ENCODE measurements at places on chromosomes 1 and 21.
A peak's percentile ranks its signal among the peaks of the same experiment; 100 is the strongest.

- no peak for DNase-seq
These were observed 21.5 kb downstream of the BCL9 start for GRCh38 chr1:147562819-147563218.

DNA sequence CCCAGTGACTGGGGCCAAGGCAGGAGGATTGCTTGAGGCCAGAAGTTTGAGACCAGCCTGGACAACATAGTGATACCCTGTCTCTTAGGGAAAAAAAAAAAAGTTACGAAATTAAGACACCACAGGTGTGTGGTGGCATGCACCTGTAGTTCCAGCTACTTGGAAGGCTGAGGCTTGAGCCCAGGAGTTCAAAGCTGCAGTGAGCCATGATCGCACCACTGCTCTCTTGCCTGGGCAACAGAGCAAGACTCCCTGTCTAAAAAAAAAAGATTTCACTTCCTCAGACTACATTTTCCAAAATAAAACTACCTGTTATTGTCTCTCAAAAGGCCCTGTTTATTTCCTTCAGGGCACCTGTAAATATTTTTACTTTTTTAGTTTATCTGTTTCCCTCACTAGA is 4.7 kb upstream of the STK40 start:
- no peak for DNase-seq

GRCh38 chr1:1291023-1291528 is 10.8 kb downstream of the SCNN1D start:
- no peak for DNase-seq

GRCh38 chr1:110133436-110133835 is 16.9 kb upstream of the SLC6A17 start:
- no peak for DNase-seq

DNA sequence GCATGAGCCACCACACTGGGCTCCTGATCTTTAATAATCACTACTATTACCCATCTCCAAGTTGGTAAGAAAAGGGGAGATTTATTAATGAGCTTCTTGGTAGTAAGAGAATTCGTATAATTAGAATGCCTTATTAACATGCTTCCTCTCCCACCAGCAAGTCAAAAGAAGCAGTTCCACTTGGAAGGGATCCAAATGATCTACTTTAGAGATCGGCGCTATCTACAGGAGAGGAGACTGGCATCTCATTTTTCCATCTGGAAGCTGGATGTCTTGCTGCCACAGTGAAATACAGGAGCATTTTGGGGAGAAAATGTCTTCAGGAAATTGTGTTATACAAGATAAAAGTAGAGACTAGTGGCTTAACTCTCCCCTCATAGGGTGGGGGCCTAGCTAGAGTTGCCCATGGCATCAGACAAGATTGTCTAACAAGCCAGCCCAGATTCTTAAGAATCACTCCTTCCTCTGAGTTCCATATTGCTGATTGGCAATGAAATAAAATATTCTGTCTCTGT is 33.6 kb upstream of the CAMSAP2 start:
- no peak for DNase-seq

GRCh38 chr1:56626546-56626945 is 18.6 kb upstream of the PRKAA2 start:
- DNase-seq: no peak

DNA sequence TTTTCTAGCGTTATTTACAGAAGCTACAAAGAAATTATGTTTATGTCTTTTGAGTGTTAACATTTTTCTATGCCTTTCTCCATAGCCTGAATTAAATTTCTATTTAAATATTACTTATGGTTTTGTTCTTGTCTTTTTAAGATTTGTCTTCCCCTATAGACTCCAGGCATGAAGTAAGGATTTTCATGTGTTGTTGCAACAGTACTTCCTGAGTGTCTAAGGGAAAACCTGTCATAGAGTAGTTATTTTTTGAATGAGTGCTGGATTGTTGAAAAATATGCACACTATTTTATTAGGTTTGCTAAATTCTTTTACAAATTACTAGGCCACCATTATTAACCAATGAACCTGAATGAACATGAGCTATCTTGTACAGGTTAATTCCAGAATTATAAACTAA is 27.1 kb downstream of the SAMSN1 start:
- DNase-seq: no peak

DNA sequence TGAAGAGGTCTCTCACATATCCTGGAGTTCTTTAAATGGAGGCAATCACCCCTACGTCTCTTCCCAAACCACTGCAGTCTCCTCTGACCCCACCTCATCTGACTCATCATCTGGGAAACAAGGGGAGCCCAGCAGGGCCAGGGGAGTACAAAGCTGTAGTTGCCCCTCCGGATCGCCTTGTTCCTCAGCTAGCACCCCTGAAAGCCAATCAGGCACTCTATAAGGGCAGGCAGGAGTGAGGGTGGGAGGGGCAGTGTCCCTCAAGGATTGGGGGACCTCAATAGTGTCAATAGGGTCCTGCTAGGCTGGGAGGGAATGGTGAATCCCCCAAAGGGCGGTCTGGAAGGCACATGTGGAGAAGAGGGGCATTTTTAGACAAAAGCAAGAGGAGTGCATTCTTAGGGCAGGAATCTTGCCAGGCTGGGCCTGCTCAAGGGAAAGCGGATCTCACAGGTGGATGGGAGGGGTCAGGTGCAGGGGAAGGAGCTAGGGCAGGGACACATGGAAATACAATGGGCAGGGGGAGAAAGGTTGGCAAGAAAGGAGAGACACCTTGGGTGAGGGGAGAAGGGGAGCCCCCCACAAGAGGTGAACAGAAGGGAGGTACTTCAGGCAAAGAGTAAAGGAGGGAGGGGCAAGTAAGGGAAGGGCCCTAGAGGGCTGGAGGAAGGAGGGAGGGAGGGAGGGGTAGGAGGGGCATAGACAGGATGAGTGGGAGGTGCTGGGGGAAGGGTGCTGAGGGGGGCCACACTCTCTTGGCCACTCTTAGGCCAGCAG is 5.8 kb downstream of the SHISA4 start:
- DNase-seq: no peak

- DNase-seq: no peak
These were observed 4.6 kb downstream of the FCRLB start for GRCh38 chr1:161725908-161726472.

- DNase-seq: no peak
These were observed 202.8 kb downstream of the RYR2 start for GRCh38 chr1:237244778-237245177.

DNA sequence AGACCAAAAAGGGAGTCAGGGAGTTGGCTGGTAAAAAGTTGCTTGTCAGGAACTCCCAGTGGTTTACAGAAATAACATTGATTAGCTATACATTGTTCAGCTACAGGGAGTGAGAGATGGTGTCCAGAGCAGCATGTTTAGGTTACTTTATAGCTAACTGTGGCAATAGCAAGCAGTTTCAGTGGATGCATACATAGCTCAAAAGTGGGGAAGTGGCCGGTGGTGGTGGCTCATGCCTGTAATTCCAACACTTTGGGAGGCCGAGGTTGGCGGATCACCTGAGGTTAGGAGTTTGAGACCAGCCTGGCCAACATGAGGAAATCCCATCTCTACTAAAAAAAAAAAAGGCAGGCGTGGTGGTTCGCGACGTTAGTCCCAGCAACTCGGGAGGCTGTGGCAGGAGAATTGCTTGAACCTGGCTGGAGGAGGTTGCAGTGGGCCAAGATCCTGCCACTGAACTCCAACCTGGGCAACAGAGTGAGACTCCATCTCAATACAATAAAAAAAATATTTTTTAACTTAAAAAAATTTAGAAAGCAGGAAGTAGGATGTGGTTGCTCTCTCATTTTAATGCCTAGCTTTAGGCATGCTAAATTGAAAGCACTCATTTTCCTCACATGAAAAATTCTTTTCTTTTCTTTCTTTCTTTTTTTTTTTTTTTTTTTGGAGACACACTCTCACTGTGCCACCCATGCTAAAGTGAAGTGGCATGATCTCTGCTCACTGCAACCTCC is 109.7 kb downstream of the PPIAL4G start:
- no peak for DNase-seq

GRCh38 chr1:210405316-210405715 is 76.6 kb downstream of the HHAT start:
- DNase-seq: no peak

DNA sequence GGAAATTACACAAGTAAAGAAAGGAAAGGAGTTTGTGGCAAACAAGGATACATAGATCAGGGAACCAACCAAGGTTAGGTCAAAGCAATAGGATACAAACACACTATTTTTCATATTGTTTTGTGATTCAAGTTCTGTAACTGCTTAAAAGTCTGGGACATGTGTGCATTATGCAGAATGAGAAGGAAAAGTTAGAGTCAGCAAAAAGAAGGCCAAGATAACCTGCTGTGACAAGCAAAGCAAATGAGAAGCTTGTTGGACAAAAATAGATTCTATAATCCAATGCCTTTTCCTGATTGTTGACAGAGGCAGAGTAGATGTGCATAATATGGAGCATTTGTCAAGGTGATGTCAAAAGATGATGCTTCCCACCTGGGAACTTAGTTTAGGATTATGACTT is 556.0 kb upstream of the CXADR start:
- no peak for DNase-seq

DNA sequence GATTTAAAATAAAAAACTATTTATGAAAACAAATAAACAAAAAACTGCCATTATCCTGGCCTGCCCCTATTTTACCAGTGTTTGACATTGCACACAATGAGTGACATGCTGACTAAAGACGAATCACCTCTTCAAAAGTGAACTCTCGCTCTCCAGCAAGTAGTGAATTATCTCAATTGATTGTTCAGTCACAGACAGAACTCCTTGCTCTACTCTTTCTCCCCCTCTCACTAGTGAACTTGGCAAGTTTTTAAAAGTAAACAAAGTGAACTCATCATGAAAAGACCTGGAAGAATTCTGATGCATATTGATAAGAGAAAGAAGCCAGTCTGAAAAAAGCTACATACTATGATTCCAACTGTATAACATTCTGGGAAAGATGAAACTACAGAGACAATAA is 4.7 kb upstream of the C1orf52 start:
- DNase-seq: no peak

DNA sequence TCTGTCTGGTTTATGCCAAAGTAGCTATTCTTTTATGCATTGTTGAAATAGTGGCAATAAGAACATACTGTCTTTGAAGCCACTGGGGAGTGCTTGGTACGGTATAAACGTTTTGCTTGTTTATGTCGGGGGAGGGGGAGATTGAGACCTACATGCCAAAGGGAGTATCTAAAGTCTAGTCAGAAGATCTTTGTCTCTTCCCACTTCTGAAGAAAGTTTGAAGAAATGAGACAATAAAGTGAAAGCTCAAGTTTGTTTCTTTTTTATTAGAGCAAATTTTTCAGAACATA is 6.8 kb downstream of the AKIRIN1 start:
- DNase-seq: no peak

DNA sequence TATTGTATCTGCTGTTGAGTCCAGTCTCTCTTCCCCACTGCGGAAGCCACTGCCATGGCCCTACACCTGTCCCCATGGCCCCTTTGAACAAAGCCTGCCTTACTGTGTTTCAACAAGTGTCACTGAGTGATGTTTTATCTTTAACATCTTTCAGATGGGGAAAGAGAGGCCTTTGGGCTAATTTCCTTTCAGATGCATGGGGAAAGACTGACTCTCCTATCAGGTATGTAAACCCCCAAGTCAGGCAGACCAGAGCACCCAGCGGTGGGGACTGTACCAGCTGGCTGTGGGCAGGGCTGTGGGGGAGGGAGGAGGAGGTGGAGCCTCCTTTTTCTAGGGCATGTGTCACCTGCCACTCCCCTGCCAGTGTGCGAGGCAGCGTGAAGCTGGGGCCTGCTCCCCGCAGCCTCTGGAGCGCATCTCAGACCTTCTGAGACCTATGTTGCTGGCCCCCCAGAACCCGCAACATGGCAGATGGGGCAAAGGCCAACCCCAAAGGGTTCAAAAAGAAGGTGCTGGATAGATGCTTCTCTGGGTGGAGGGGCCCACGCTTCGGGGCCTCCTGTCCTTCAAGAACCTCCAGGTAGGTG is at the start of gene PLA2G2F:
PLA2G2F (plus strand) TSS at position 363 of the 590 bp plus-strand sequence; CDS start at position 468, 105 bp downstream.
- no peak for DNase-seq

- no peak for DNase-seq
These were observed 787 bp downstream of the JAK1 start for GRCh38 chr1:64965366-64966157.

DNA sequence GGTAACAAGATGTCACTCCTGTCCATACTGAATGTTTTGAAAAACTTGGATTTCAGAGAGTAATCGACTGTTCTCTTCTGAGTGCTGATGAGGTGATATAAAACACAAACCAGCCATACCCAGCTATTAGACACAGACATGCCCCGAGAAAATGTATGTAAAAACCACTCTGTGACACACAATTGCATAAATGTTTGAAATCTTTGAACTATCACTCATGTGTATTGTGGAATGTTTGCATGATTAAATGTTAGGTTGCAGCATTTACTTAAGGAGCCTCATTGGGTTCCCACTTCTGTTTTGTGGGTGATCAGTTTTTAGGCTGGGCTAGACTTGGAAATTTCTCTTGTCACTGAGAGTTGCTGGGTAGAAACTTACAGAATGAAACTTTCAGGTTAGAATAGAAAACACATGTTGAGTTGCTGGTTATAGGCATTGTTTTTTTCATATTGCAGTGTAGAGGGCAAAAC is 270.4 kb upstream of the B3GALT2 start:
- no peak for DNase-seq

DNA sequence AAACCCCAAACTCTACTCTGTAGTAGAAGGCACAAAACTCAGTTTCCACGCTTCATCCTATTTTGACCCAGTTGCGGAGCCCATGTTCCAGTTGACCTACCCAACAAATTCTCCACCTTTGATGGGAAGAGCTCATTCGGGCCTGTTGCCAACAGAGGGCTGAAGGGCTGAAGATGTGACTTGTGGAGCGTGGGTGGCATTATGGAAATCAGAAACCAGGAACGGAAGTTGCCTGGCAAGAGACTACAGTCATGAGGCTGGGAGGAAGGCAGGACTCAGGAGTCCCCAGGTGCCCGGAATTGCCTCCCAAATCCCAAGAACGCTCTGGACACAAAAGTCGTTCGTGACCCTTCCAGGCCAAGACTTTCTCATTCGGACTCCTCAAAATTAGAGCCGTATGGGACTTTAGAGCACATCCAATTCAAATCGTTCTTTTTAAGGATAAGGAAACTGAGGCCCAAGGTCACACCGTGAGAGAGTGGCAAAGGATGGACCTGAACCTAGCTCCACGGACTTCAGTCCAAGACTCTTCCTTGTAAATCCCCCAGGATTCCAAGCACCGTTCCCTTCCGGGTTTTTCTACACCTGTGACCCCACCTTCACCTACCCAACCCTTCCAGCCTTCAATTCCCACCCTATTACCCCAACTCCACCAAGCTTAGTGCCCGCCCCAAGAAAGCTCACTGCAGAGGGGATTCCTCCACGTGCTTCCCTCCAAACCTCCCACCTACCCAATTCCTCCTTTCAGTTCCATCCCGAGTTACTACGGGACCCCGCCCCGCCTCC is 739 bp downstream of the SMG5 start:
- peak; percentile 34 for DNase-seq

DNA sequence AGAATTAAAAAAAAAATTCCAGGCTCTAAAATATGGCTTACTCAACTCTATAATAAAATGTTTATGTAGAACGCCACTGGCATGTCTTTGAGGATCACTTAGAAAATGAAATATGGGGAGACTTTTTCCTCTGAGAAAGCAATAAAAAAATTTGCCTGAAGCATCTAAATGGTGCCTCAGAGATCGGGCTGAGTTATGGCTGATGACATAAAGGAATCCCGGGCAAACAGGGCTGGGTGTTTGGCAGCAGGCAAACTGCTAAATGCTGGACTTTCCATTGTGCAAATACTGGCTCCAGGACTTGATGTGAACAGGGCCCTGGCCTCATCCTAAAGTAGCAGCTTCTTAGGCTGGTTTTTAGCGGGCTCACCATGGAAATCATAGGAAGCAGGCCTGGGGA is 44.5 kb upstream of the C1orf87 start:
- no peak for DNase-seq

- DNase-seq: no peak
These were observed 36.8 kb upstream of the PODN start for GRCh38 chr1:53025034-53025768.

GRCh38 chr1:156705321-156705917 is at the start of gene CRABP2:
Gene CRABP2, minus strand, starts transcription at chr1:156705583. Its CDS starts 137 bp downstream, at chr1:156705446.
- no peak for DNase-seq

Data from NCI-H1048 (cell line).